Retinal pigment epithelial cell (primary cell): ENCODE measurements at places on chromosomes 6 and 20.

GRCh38 chr6:152316024-152316423 lies 321.1 kb downstream of the SYNE1 start:
- no peak for DNase-seq

GRCh38 chr20:41424011-41424410 lies 57.4 kb upstream of the EMILIN3 start:
- DNase-seq: no peak

GRCh38 chr6:158666628-158667359 lies 16.9 kb downstream of the SYTL3 start:
- DNase-seq: no peak

GRCh38 chr20:45783656-45784294 lies 7.9 kb downstream of the WFDC3 start:
- DNase-seq: no peak

DNA sequence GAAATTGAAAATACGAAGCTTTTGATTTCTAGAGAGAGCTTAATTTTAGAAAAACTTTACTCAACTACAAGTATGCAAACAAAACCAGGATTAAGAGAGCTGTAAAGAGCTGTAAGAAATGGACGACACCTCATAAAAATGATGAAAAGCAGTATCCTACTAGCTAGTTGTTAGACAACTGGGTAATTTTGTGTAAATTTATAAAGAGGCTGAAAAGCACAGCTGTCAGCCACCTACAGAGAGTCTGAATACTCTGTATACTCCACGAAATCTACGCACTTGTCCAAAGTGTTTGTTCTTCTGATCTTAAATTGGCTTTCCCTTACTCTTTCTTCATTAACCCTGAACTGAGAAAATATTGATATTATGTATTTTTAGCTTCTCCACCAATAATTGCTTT lies 808.4 kb upstream of the EPHA7 start:
- DNase-seq: no peak

DNA sequence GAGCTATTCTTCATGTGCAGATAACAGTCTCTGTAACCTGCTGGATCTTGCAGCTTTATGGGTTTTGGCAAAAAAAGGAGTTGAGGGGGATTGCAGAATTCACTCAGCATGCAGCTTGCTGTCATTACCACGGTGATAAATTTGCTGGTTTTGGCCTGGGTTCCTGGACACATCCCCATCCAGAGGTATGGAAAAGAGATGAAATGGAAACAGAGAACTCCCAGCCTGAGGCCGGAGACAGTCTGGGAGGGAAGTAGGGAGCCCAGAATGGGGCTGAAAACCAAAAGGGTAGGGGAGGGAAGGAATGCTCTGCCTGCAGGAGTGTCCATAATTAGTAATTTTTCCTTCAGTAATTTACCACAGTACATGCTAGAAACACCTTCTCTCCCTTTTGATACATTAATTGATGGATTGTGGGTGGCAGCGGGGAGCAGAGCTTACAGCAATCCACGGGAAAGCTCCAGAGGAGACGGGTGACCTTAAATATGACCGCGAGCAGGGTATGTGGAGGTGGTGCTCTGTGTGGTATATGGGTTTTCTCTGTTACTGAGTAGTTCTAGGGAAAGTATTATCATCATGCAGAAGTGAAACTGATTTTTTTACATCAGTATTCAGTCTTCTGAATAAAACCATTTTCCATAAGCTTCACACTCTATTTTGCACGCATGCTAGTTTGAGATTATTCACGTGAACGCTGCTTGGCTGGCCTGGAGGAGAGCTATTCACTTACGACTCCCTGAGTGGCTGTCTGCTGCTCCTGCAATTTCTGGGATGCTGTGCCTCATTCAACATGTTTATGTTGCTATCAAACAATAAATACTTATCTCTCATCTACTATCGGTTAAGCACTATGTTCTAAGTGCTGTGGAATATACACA lies 66.3 kb upstream of the KCNK16 start:
- DNase-seq: no peak

- peak; percentile 71 for DNase-seq
Measured at GRCh38 chr6:147132889-147133288, 71.3 kb upstream of the STXBP5 start.
